Urothelium cell line (cell line): ENCODE measurements at places on chromosomes 4 and X.

DNA sequence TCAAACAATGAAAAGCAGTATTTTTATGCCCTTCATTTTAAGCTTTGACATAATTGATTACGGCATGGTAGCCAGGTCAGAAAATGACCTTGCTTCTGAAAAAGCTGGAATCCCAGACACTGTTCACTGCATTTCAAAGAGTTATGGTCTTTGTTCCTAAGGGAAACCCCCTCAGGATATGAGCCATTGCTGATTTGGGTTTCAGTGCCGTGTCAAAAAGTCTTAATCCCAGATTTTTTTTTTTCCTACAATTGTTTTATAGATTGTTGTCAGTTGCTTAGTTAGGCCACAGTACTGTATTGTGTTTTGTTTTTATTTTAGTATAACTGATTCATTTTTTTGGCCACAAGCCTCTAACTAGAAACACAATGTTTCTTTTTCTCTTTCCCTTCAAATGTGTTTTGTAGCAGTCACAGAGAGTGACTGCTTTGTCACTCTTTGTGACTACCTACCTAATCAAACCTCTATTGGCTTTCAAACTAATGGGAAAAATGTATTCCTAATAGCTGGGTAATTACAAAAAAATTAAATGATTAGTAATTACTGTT lies 10.3 kb downstream of the WDR44 start:
- no peak for DNase-seq

DNA sequence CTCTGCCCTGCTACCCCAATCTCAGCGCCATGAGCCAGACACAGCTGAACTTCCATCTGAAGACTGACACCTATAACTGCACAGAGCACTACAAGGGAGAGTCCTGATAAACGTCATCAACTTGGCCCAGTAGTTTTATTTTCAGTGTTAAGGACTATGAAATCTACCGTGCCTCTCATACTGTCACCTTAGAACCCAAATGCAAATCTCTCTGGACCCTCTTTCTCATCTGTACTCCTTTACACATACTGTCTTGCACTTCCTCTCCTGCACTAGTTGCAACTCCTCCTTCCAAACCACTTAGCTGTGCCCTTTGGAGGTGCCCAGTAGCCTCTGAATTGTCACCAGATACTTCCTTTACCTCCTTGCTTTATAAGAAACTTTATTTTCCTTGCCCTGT lies 420.2 kb upstream of the CNKSR2 start:
- no peak for DNase-seq

- DNase-seq = no peak
These were observed 176.5 kb downstream of the GASK1B start for GRCh38 chr4:157996061-157997028.

DNA sequence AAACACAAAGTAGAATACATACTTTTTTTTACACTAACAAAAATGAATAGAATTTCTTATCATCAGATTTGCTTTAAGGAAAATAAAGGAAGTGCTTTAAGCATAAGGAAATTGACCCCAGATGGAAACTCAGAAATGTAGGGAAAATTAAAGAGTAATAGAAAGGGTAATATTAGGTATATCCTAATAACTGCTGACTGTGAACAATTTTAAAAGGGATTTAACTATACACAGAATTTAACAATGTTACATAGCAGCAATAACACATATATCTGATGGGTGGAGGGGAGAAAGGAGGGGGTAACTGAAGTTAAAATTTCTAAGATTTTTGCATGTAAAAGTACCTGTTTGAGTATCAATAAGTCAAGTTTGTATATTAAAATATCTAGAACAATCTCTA lies 8.6 kb downstream of the CDKL2 start:
- no peak for DNase-seq

DNA sequence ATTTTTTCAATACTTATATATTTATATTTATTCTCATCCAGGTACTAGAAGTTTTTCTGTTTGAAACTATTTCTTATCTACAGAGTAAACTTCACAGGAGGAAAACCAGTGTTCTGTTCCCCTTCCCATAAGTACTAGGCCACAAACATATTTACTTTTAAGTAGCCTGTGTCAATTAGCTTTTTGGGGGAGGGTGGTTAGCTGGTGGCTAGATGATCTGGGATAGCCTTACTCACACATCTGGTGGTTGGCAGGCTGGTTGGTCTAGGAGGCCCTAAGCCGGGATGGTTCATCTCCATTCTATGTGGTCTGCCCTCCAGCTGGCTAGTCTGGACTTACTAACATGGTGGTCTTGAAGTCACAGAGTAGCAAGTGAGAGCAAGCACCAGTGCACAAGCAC lies 6.2 kb downstream of the JADE3 start:
- DNase-seq = no peak

- DNase-seq = no peak
These were observed 19.8 kb downstream of the DCUN1D4 start for GRCh38 chr4:51862781-51863180.

- DNase-seq = peak; percentile 2
These were observed 1995.9 kb downstream of the C4orf33 start for GRCh38 chr4:131091896-131092295.

DNA sequence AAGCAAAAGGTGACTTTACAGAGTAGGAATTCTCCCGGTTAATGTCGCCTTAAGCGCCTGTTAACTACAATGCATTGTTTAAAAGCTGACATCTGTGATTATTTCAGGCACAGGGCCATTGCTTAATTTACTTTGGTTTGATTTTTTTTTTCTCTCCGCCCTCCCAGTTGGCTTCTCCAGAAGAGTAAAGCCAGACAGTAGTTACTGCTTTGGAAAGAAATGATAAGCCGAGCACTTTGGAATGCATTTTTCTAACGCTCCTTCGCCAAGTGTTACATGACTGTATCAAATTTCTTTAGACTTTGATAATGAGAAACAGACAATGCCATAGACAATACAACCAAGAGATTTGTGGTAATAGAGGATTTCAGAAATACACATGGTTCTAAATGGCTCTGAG lies 383.0 kb upstream of the TENM3 start:
- DNase-seq = no peak

DNA sequence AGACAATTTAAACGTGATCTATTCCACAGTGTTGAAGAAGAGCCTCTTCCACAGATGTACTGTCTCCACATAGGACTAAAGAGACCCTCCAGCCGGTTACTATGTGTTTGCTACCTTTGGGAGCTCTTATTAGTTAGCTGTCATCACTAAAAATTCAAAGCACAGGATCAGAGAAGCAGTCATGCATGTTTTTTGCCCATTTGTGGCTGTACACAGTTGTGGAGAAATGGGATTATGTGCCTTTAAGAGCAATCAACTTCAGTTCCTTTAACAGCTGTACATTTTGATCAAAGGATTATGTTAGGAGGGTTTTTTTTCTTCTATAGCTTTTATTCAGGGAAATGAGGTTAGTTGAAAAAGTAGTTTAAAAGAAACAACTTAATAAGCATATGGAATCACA lies 149.0 kb upstream of the SPOCK3 start:
- DNase-seq = no peak

GRCh38 chrX:106613277-106613676 lies 1.5 kb downstream of the RADX start:
- DNase-seq = no peak

DNA sequence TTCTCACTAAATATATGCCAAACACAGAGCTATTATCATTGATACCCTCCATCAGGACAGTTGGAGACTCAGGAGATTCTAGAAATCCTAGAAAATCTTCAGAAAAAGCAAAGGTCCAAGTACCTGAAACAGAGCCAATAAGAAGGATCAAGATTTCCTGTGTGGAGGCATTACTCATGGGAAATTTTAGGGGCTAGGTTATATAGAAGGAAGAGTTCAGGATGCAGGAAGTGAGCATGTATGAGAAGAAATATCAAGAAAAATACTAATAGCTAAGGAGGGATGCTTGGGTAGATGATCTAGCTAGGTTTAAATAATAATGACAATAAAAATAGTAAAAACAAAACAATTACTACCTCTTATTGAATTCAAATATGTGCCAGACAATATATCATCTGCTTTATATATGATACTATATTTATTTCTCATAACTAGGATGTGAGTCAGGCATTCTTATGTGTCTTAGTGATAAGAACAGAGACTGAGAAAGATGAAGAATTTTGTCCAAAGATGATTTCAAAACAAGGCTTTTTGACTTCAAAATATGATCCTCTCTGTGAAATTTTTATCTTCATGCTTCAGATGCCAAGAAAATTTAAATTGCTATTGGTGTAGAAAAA lies 66.4 kb upstream of the HHIP start:
- DNase-seq = no peak

GRCh38 chr4:40321574-40322275 lies 13.4 kb upstream of the CHRNA9 start:
- DNase-seq = no peak

DNA sequence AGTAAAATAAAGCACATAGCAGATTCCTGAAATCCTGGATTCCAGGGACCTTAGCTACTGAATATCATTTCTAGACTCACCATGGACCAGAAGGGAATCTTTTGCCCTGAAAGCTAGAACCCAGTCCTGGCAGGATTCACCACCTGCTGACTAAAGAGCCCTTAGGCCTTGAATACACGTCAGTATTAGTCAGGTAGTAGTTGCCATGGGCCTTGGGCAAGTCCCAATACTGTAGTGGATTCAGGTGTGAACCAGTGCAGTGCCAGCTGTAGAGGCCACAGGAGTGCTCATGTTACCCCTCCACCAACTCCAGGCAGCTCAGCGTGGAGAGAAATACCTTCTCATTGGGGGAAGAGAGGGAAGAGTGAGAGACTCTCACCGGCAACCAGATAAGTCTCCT lies 64.1 kb upstream of the UBQLN2 start:
- DNase-seq = no peak

DNA sequence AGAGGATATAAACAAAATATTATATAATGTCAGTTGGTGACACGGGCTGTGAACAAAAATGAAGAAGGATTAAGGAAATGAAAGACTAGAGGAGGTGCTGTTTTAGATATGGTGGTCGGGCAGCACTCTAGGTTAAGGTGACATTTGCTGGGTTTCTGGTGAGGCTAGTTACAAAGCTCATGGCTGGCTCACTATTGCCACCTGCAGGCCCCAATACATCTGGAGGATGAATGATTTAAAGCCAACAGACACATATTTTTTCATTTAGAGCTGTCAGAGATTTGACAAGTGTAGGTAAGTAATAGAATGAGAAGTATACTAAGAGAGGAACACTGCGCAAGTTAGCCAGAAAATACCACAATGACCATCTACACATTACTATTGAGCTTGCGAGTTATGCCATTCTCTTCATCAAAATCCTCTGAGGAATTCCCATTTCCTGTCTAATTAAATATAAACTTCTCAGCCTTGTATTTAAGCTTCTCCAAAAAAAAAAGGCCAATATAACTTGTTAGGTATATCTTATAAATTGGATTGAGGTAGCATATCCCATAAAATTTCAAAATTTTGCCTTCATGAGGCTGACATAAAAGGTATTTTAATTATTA lies 6.4 kb upstream of the FGG start:
- peak; percentile 57 for DNase-seq
